ENCODE measurements at places on chromosomes 7 and 10.

- no peak for DNase-seq
Observed at GRCh38 chr7:134845461-134845860, 66.0 kb downstream of the CALD1 start.

- DNase-seq: no peak
Observed at GRCh38 chr7:107009846-107010203, 34.7 kb upstream of the PRKAR2B start.

DNA sequence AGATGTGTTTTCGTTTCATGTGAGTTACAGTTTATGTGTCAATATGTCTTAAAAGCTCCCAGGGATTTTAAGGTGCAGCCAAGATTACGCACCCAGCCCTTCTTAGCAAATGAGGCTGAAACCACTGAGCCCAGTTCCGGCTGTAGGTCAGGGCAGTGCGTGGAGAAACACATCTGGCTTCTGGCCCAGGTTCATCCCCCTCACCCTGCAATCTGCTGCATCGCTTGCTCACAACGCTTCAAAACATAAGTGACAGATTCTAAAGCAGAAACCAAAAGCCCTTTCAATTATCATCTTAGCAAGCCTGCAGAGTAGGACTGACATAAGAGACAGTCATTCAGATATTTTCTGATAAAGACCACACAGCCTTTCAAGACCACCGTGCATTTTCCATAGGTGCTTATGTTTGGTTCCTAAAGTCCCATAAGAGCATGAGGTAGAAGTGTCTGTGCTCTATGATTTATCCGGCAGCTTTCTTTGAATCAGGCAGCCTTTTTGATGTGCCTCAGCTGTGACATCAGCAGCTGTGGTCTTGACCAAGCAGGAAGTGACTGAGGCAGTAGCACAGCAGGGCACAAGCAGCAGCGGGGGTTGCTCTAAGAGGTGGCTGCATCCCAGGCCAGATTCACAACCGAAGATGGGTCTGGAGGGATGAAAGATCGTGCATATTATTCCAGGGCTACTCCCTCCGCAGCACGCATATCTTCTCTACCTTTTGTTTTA, 72.1 kb upstream of the LYZL2 start:
- no peak for DNase-seq

- no peak for DNase-seq
Observed at GRCh38 chr7:115116773-115117715, 195.2 kb downstream of the MDFIC start.

- DNase-seq: peak; percentile 51
Observed at GRCh38 chr10:42783181-42783549, 570 bp downstream of the BMS1 start.

- peak; percentile 45 for DNase-seq
Observed at GRCh38 chr10:128178302-128178958, 52.2 kb upstream of the MKI67 start.

DNA sequence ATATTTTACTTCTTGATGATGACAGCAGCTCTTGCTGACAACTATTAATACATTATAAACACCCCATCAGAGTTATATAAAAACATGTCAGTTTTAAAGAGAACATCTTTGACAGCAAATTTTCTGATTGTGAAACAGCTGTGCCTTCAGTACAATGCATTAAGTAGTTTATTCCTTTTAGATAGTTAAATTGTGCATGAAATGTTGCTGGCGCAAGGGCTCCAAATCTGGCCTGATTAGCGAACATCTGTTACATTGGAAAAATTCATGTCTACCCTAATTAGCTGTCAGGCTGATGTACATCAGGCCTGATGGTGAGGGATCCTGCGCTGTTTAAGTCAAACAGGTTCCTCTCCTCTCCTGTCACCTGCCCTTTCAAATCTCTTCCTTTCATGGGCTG, 171.9 kb upstream of the SP8 start:
- DNase-seq: no peak

DNA sequence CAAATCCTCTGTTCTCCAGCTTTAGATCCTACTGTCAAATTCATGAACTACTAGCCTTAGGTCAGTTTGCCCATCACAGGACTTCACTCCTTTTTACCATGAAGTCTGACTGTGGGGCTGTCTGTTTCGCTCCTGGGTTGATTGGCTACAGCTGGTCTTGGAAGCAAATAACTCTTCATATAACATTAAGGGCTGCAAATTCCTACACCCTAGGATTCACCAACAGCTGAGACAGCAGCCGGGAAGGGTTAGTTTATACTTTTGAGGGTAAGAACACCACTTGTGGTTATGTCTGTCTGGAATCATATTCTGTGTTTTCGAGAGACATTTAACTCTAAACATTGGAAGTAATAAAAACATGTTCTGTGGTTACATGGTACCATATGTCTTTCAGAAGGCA, 55.9 kb upstream of the KIAA1217 start:
- DNase-seq: peak; percentile 12

DNA sequence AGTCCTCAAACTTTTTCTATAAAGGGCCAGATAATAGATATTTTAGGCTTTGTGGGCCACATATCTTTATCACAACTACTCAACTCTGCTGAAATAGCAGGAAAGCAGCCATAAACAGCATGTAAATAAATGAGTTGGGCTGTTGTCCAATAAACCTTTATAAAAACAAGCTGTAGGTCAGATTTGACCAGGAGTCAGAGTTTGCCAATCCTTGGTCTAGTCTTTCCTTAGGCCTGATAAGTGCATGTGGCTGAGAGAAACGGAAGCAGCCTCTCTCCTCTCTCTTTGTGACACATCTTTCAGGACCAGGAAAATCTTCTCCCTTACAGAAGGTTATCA, 724.5 kb downstream of the GRID1 start:
- no peak for DNase-seq

Data from hepatocyte (in vitro differentiated cells).